Activated CD8-positive, alpha-beta memory T cell treated with anti-CD3 and anti-CD28 coated beads, Interleukin-2, amount 10 ng/mL, durations not matched to agents 7 days and 5 days (primary cell): ENCODE measurements at places on chromosomes 7 and 10. TPM values are rescaled to one million over a fixed set of nuclear protein-coding genes. Genes with fewer than 3 reads are reported as not detected.

SEC24C gene
- total RNA-seq = 84.5 TPM

OPALIN gene
- total RNA-seq = not detected

IRF5 gene
- 16.5 TPM for total RNA-seq

- H3K4me3 ChIP-seq = no peak overlapping the region
- no peak overlapping the region for H3K27ac ChIP-seq
- DNase-seq = peak; percentile 67
- peaks cover 42% of the 10 kb centered on the region for H3K27me3 ChIP-seq
- no peaks in the 10 kb centered on the region for H3K36me3 ChIP-seq
These were observed 78.4 kb upstream of the ADO start for GRCh38 chr10:62726142-62726541.

DNA sequence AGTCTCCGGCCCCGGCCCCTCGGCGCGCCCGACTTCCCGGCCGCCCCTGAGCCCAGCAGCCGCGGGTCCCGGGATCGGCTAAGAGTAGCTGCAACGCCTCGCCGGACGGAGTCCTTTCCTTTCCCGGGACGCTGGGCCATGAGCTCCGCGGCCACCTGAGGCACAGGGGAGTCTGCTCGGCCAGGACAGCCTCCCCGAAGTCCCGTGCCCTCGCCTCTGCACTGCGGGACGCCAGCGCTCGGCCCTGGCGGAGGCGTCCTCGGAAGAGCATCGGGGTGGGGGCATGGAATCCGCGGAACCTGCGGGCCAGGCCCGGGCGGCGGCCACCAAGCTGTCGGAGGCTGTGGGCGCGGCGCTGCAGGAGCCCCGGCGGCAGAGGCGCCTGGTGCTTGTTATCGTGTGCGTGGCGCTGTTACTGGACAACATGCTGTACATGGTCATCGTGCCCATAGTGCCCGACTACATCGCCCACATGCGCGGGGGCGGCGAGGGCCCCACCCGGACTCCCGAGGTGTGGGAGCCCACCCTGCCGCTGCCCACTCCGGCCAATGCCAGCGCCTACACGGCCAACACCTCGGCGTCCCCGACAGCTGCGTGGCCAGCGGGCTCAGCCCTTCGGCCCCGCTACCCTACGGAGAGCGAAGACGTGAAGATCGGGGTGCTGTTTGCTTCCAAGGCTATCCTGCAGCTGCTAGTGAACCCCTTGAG, 502 bp downstream of the SLC18A3 start:
- peaks cover 80% of the 10 kb centered on the region for H3K27me3 ChIP-seq
- H3K4me1 ChIP-seq = peaks cover 5% of the 10 kb centered on the region
- DNase-seq = no peak

DNA sequence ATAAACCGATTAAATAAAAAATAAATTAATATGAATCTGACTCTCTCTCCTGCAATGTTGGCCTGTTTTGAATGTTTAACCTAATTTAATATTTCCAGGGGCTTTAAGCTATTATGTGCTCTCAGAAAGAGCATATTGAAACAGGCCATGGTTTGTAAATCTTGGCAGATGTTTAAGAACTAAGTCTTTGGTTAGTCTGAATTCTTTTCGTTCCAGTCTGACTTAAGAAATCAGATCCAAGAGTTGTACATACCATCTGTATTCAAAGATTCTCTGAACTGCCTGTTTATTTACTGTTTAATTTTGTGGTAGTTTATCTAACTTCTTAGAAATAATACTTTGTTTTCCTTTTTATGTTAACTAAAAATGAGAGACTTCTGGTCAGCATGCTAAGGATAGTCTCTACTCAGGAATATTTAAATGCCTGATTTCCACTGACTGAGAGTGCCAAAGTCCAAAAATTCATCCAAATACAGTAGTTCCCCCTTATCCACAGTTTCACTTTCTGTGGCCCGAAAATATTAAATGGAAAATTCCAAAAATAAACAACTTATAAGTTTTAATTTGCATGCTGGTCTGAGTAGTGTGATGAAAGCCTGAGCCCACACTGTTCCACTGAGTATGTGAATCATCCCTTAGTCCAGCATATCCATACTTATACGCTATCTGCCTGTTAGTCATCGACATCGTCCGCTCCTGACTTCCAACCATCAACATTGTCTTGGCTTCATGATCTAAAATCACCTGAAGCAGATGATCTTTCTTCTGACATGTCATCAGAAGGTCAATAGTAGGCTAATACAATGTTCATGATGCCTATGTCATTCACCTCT, 238.1 kb upstream of the CSTF2T start:
- H3K36me3 ChIP-seq = no peaks in the 10 kb centered on the region
- H3K27me3 ChIP-seq = peaks cover 2% of the 10 kb centered on the region
- H3K27ac ChIP-seq = no peak overlapping the region
- H3K4me3 ChIP-seq = no peak overlapping the region

GRCh38 chr10:50431791-50432190, 180.5 kb upstream of the ASAH2 start:
- peak; percentile 64 for DNase-seq
- H3K27ac ChIP-seq = peak overlapping the region; percentile 90
- H3K4me1 ChIP-seq = peaks cover 37% of the 10 kb centered on the region
